ENCODE measurements at places on chromosomes 11 and 22.
A peak's percentile ranks its signal among the peaks of the same experiment; 100 is the strongest.

DNA sequence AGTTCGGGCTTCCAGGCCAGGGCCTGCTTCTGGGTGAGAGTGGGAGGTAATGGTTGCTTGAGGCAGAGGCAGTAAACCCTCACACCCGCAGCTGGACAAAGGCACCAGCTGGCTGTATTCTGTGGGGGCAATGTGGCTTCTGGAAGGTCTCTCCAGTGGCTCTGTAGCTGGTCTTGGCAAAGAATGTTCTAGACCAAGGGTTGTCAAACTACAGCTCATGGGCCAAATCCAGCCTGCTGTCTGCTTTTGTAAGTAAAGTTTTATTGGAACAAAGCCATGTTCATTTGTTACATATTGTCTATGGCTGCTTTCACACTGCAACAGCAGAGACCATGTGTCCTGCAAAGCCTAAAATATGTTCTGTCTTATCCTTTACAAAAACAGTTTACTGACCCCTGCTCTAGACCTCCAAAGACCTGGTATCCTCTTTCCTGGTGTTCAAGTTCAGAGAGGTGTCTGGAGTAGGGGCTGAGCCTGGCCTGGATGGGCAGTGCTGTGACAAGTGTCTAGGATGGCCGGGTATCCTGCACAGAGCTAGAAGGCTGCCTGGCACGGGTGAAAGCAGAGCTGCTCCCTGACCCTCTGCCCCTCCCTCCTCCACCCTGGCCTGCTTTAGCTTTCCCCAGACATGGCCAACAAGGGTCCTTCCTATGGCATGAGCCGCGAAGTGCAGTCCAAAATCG, 3.4 kb downstream of the TAGLN start:
- no peak for DNase-seq

DNA sequence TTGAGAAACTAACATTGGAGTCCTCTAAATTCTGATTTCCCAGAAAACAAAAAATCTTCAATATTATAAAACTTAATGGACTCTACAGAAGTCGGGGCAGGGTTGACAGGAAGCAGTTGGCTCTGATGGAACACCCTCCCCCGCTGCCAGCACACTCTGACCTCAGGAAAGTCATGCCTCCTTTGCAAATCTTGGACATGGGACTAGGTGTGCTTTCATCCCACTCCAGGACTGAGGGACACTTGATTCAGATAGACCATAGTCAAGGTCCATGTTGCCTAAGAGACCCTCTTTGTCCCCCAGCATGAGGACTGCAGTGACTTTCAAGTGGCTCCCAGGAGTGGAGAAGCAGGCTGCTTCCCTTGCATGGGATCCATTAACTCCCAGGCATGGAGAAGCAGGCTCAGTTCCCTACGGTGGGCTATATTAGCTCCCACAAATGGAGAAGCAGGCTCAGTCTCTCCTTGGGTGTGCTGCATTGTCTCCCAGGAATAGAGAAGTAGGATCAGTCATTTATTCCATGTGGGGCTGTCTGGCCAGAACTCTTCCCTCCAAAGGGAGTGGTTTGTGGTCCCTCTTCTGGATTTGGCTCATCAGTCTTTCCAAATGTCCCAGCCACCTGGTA, 38.3 kb downstream of the C22orf31 start:
- no peak for DNase-seq

- no peak for DNase-seq
Measured at GRCh38 chr11:61075891-61076290, 26.4 kb upstream of the CD5 start.

- DNase-seq, result peak; percentile 24
Measured at GRCh38 chr22:29623553-29624169, 20.2 kb downstream of the NF2 start.

DNA sequence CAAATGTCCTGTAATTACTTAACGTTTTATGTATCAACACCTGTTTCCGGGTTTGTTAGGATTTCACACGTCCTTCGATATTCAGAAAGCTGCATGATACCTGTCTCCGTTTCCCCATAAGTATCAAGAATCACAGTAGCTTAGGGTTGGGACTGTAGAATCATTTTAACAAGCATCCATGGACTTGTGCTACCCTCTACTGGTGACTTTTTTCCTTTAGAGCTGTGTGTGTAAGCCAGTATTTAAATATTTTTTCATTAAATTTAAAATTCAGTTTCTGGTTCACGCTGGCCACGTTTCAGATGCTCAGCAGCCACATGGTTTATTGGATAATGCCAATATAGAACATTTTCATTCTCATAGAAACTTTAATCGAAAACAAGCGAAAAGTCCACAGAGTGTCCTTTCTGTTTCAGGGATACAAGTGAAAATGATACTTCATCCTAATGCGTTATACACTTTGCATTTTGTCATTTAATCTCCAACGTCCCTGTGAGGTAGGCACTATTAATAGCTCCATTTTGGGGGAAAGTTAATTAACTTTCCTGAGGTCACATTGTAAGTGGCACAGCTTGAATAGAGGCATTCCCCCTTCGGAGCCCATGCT, 61.5 kb upstream of the SLC25A18 start:
- peak; percentile 58 for DNase-seq

DNA sequence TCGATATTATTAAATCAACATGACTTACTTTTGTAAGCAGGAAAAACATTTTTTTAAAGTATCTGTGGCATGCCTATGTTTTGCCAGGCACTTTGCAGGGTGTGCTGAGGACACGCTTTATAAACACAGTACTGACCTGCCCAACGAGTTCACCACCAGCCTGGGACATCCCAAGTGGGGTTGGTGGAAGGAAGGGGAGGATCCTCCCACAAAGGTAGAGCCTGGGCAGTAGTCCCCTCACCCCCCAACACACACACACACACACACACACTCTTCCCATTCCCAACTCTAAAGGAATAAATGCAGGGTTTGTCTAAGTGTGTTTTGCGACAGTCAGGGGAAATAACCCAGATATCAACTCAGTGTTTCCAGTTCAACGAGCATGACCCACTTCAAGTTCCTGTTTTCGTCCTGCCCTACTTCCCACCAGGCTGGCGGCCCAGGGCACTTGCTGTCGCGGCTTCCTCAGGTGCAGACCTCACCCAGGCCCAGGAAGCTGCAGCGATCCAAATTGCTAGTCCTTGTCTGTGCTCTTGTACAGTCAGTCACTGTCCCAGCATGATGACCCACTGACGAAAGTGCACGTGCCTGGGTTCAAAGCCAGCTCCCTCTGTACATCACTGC, 3.1 kb downstream of the CERK start:
- DNase-seq, result peak; percentile 78

DNA sequence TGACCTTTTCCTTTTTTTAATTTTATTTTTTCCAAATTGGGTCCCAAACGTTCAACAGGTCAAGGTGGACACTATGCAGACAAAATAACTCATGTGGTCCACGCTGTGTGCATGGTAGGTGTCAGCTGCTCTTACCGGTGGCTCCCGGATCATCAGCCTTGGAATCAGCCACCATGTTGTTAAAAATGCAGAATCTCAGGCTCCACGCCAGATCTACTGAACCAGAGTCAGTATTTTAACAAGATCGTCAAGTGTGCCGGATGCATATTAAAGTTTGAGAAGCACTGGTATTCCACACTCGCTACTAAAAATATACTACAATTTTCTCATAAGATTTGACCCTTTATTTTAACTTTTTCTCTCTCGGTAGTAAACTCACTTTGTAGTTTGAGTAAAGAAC, 553 bp upstream of the LDLRAD3 start:
- DNase-seq, result no peak

- no peak for DNase-seq
Measured at GRCh38 chr11:82752801-82753200, 19.1 kb upstream of the FAM181B start.
